ENCODE measurements at places on chromosomes 16 and 17.

DNA sequence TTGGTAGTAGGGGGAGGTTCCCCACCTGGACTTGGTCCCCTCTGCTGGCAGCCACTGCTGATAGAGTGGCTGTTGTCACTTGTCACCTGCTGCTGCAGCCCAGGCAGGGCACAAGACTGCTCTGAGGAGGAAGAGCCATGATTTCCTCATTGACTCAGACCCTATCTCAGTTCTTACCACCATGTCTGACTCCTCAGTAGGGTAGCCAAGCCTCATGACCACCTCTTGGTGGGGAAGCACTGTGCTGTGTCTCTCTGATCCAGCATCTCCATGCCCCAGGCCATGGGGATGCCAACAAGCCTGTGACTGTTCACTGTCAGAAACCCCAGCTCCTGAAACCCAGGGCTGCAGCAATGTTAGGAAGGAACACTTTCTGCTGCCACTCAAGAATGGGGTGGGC, 173.0 kb downstream of the WSCD1 start:
- no peak for DNase-seq

DNA sequence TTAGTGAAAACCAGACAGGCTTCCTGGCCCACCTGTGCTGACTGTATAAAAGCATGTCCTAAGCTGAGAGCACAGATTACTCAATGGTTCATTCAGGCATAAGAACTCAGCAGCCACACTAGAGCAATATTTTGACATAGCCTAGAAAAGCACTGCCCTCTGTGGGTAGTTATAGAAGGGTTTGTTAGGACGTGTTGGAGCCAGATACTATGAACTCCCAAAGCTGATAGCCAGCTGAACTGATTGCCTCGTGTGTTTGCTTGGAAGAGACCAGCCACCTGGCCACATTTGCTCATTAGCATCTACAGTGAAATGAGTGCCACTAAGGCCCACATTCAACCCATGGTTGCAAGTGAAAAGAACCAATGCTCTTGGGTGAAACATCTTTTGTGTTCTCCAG, 30.8 kb upstream of the ABCA5 start:
- no peak for DNase-seq

DNA sequence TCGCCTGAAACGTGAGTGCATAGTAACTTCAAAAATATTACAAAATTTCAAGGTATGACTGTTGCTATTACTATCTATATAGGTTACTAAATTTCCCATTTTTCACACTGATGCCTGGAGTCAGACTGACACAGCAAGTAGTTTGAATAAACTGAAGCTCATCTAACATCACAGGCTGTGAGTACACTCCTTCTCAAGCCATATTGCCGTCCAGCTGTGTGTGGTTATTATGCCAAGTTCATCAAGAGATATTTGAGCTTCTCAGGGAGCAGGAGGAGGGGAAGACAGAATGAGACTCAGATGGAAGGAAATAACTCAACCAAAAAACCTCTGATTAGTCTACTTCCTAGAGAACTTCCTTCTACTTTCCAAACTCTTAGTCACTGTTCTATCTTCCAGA, 473.9 kb downstream of the TOX3 start:
- DNase-seq, result no peak

DNA sequence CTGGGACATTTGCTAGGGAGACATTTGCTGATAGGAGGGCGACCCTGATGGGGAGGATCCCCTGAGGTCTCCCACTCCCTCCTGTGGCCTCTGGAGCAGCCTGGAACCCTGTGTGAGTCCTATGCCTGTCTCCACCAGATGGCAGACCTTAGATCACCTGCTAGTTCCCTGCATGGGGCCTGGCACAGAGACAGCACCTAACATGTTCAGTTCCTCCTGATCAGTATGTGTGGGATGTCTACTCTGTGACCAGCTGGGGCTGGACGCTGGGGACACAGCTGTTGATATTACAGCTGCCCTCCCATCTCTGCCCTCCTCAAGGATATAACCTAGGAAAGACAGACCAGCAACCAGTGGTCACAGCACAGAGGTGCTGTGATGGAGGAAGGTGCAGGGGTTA, 1.1 kb upstream of the ADCY7 start:
- no peak for DNase-seq

DNA sequence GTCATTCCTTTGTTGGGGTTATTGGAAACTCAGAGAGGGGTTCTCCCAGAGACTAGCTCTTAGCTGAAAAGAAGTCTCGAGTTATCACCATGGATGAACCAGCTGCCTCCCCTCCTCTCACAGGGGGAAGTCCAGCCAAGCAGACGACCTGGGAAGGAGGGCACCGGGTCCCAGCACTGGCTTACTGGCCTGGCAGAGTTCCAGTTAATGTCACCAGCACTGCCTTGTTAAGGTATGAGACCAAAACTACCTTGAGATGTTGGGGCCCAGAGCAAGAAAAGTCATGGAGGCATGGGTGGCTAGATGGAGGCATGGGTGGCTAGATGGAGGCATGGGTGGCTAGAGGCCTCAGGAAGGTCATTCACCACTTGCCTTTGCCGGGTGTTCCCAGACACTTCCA, 72.4 kb downstream of the WIPI1 start:
- no peak for DNase-seq

- no peak for DNase-seq
These were observed 428.0 kb downstream of the CA10 start for GRCh38 chr17:51730303-51731050.

DNA sequence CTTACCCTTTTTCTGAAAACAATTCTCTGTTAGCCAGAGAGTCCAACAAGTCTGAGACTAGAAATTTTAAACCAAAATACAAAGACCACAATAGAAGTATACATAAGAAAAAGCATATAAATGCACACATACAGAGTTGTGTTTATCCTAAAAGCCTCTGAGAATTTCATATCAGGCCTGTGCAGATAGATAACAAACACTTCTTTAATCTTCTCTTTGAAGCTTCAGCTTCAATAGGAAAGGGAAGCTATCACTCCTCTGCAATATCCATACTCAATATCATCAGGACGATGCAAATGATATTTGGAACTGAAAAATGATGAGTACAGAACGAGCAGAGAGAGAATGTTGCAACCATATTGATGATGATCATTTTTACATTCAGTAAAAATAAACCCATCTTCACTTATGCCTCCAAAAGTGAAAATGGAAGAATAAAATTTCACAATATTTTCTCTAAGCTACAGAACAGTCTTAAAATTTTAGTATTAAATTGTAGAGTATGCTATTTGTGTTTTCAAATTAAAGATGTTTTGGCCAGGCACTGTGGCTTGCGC, 61.6 kb downstream of the SKAP1 start:
- DNase-seq, result no peak

DNA sequence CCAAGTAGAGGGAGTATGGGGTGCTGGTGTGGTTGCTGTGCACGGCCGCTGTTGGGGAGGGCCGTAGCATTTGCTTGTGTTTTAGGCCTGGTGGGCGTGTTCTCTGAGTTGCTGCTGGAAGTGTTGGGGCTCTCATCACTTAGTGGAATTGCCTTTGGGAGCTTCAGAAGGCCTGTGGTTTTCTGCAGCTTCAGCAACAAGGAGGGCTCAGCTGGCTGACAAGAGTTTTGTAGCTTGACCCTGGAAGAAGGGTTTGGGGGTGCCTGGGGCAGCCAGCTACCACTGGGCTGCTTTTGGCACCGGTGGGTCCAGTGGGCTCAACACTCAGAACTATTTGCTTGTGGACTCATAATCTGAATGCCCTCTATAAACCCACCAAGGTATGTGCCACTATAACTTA, 30.9 kb downstream of the HAPSTR1 start:
- no peak for DNase-seq

DNA sequence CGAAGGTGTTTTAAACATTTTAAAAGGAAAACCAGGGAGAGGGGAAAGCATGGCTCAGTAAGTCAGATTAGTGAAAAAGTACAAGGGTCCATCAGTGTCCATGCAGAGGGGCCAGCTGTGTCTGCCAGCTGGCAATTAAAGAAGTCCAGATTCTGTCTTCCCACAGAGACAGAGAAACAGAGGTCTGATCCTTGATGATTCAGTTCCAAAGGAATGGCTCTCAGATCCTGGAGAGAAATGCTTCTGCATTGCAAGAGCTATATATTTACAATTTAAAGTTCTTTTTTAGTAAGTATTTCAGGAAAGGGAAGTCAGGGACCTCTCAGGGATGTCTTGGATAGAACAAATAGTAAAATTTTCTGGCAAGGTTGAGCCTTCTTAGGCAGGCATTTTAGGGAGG, 56.2 kb downstream of the HSD17B2 start:
- DNase-seq, result no peak

- DNase-seq, result no peak
These were observed 43.2 kb upstream of the DNAJA2 start for GRCh38 chr16:47016700-47017133.

- no peak for DNase-seq
These were observed 20.1 kb upstream of the HYDIN start for GRCh38 chr16:71250461-71251235.

- DNase-seq, result no peak
These were observed 8.0 kb upstream of the UNK start for GRCh38 chr17:75776386-75777295.

GRCh38 chr16:23434380-23434779, 18.6 kb downstream of the COG7 start:
- DNase-seq, result no peak
